Left kidney (tissue), 8 donors: ENCODE measurements at places on chromosomes 5 and 9. TPM values are rescaled to one million over a fixed set of nuclear protein-coding genes. Genes with fewer than 3 reads are reported as not detected.

- no peak for DNase-seq
These were observed 39.8 kb downstream of the SLC35D2 start for GRCh38 chr9:96343515-96344360.

DNA sequence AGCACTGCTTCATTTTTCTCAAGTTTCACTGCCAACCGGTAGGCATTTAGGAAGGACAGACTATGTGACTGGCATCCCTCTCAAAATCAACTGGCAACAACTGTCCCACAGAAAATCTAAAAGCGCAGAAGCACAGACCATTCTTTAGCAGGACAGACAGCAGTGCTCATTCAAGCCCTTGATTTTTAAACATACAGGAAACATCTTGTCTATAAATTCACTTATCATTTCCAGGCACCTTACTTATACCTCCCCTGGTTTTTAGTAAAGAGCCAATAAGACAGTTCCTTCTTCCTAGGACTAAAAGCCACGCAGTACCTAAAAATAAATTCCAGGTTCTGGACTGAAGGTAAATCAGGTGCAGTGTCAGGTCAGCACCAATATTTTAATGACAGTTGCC is 343.2 kb upstream of the WWC1 start:
- DNase-seq, result no peak

GRCh38 chr5:77180167-77181081 is 30.1 kb upstream of the PDE8B start:
- DNase-seq, result no peak

GRCh38 chr5:55671975-55672374 is 40.1 kb downstream of the SLC38A9 start:
- no peak for DNase-seq

DNA sequence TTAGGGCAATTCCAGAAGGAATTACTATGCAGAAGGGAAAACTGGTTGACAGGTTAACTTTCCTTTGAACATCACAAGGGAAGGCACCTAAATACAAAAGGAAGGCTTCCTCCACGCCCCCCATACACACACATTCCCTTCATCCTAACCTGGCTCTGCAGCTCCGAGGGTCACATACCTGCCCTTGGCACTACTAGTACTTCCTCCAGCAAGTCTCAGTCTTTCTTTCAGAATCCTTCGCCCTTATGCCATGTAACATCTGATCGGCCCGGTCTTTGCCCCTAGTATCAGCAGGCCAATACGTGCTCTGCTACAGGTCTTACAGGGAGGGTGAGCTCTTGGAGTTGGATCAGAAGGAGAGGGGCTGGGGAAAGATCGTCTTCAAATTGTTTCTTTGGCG is 1.6 kb upstream of the MARCHF6 start:
- no peak for DNase-seq

DNA sequence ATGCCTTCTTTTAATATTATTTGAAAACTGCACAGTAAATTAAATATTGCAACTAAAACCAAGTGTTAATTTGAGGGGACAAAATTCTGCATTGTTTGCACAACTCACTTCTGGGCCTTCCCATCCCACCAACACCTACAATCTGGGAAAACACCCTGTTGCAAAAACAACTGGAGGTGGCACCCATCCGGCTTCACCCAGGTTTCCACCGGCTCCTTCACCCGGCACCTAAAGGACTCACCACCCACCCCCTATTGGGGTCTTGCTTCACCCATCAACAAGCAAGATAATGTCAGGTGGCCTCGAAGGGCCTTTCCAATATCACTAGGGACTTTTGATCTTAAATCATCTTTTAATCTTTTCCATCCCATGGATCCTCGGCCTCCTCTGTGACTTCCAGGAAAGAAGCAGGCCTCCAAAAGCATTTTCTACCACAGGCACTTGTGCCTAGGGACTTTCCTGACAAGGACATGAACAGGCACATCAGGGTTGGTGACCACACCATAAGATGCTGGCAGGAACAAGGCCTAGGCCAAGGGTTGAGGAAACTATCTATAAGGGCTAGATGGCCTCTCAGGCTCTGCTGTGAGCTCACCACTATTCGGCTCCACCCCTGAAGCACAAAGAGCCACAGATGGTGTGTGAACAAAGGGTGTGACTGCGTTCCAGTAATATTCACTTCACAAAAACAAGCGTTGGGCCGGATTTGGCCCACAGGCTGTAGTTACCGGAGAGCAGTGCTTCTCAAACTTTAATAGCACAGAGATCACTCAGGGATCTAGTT is 205.1 kb downstream of the AUH start:
- DNase-seq, result no peak

DNA sequence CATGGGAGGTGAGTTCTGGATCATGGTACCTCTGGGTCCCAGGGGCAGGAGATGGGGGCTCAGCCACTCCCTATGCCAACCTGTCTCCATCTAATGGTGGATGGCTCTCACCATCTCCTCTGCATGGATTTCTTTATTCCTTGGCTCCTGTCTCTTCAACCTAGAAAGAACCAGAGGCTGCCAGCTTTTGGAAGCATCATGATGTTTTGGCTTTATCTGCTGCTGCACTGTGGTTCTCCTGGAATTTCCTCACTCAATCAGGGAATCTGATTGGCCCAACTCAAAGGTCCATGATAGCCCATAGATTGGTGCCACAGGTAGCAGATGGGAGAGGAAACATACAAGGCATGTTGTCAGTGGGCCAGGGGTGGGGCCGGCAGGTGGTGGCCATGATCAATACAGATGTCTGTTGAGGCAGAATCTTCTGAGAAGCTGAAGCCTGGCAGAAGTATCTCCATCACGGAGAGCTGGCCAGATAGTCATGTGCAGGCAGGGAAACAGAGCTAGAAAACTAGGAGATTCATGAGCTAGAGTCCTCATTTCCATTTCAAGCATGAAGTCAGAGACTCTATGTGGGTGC is 158.2 kb downstream of the MACROH2A1 start:
- DNase-seq, result no peak

GRCh38 chr5:96124589-96124988 is 162.9 kb upstream of the ELL2 start:
- DNase-seq, result no peak

DNA sequence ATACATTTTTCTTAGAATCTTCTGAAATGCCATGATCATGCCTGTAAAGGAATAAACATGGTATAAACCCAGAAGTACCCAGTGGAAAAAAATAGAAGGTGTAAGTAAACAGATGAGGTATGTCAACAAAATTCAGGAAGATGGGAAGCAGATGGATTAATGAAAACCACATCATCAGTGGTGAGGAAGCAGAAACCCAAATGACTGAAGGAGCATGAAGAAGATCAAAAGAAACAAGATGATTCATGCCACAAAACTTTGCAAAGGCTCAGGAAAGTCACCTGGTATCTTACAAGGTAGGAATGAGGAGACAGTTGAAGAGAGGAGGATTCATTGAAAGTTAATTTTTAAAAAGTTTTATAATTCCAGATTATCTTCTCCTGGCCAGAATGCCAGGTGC is 132.8 kb upstream of the PAPPA start:
- DNase-seq, result no peak

DNA sequence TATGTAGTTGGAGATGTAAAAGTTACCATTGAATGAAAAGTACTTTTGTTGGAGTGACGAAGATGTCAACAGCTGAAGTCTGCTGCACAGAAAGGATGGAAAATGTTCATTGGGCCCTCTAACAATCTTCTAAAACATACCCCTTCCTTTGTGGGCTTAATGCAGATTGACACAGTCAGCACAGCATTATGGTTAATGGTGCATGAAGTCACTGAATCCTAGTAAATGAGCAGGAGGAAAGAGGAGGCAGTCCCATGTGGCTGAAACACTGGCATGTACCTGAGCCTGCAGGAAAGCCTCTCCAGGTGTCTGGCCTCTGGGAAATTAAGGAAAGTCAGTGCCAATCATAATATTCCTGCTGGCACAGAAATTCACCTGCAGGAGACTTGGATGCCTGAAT is 153.8 kb downstream of the ARL15 start:
- peak; percentile 53 for DNase-seq

- DNase-seq, result no peak
These were observed 530.5 kb downstream of the SEMA5A start for GRCh38 chr5:9015260-9015936.

DNA sequence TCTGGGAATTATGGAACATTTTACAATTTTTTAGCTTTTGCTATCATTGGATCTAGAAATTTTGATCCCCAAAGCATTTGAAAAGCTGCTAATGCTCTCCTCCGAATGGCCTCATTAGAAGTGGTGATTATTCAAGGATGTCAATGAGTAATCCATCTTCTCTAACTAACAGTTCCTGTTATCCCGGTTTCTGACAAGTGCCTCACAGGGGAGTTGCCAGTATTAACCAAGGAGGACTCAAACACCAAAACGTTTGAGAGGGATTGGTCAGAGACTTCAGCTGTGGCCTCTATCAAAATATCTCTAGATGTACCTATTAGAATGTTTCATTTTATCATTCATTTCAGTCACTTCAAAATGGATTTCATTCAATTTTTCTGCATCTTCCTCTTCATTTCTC is 208.3 kb upstream of the ITGA1 start:
- DNase-seq, result no peak

GRCh38 chr5:108196276-108196675 is 185.6 kb downstream of the FBXL17 start:
- no peak for DNase-seq

- DNase-seq, result no peak
These were observed 124.3 kb downstream of the ENC1 start for GRCh38 chr5:74516211-74516636.

GRCh38 chr9:69317894-69318293 is 7.1 kb upstream of the ENTREP1 start:
- no peak for DNase-seq

DNA sequence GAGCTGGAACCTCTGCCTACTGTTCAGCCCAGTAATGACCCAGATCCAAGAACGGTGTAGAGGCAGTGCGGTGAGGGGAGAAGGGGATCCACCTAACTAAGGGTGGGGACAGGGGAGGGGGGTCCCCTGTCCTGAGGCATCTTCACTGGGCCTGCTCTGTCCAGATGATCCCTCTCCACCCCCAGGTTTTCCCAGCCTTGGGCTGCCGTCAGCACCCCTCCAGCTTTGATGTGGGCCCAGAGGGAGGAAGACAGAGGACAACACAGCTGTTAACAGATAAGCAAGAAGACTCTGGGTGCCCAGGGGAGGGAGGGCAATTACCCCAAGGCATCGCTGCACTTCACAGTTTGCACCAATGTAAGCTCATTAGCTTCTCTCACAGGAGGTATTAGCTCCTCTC is 19.3 kb downstream of the BICD2 start:
- no peak for DNase-seq

- no peak for DNase-seq
These were observed 209.8 kb downstream of the ADAMTS6 start for GRCh38 chr5:65271906-65272305.

- no peak for DNase-seq
These were observed 110.2 kb upstream of the COL5A1 start for GRCh38 chr9:134531220-134531970.

DNA sequence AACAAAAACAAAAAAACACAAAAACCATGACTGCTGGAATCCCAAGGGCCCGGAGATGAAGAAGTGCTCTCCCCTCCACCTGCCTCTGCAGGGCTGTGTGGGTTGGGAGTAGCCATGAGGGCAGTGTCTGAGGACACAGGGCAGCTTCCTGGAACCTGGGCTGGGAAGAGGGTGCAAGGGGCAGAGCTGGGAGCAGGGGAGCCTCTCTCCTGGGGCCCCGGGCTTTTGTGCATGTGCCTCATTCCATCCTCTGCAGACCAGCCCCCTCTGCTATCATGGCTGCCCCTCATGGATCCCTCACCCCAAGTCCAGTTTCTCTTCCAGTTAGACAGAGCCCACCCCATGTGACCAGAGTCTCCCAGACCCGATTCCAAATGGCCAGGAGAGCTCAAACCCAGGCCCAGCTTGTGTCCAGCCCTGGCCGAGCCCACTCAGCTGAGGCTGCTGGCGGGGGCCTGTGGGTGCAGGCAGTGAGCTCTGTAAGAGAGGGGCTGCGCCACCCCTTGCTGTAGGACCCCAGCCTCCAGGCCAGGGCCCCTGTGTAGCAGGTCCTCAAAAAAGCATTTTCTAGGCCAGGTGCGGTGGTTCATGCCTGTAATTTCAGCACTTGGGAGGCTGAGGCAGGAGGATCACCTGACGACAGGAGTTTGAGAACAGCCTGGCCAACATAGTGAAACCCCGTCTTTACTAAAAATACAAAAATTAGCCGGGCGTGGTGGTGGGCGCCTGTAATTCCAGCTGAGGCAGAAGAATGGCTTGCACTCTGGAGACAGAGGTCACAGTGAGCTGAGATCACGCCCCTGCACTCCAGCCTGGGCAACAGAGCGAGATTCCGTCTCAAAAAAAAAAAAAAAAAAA is 44.5 kb downstream of the PLPP7 start:
- DNase-seq, result no peak

GRCh38 chr9:92324889-92325268 is 271 bp downstream of the NOL8 start:
- DNase-seq, result no peak

Gene PTCH1
- polyA plus RNA-seq, result 33.8 TPM

Gene TPD52L3
- not detected for polyA plus RNA-seq

Gene WDR38
- polyA plus RNA-seq, result 0.22 TPM

Gene ZSWIM6
- 34.3 TPM for polyA plus RNA-seq

Gene TRIP13
- 14.5 TPM for polyA plus RNA-seq

Gene SAXO1
- polyA plus RNA-seq, result 0.20 TPM

Gene FAT2
- polyA plus RNA-seq, result 9.4 TPM
